Frontal cortex (tissue), 4 donors: ENCODE measurements at places on chromosomes 3 and 15. TPM values are rescaled to one million over a fixed set of nuclear protein-coding genes. Genes with fewer than 3 reads are reported as not detected.

DNA sequence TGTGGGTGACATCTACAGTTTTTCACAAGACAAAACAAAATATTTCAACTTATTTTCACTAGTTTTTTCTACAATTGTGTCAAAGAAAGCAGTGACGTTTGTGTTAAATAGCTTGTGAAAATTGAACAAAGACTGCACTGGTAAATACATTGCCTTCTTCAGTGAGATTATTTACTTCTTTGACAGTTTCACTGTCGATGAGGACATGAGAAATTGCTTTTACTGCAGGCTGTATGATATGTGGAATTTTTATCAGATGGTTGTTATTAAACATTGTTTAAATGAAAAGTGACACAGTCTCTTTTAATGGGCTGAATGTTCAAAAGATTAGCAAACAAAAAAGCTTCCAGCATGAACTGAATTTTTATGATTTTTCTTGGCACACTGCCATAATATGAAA lies 773.9 kb upstream of the CADM2 start:
- no peak for DNase-seq

GRCh38 chr3:8668216-8668615 lies 23.6 kb upstream of the SSUH2 start:
- DNase-seq: no peak

- DNase-seq: no peak
Observed at GRCh38 chr15:26376243-26376642, 396.6 kb downstream of the GABRB3 start.

- no peak for DNase-seq
Observed at GRCh38 chr3:64798316-64798715, 110.5 kb upstream of the ADAMTS9 start.

GRCh38 chr3:178546079-178546478 lies 9.8 kb downstream of the KCNMB2 start:
- DNase-seq: no peak

GRCh38 chr3:69433969-69434325 lies 48.1 kb upstream of the FRMD4B start:
- no peak for DNase-seq

- DNase-seq: no peak
Observed at GRCh38 chr3:66480666-66481065, 20.2 kb downstream of the LRIG1 start.

DNA sequence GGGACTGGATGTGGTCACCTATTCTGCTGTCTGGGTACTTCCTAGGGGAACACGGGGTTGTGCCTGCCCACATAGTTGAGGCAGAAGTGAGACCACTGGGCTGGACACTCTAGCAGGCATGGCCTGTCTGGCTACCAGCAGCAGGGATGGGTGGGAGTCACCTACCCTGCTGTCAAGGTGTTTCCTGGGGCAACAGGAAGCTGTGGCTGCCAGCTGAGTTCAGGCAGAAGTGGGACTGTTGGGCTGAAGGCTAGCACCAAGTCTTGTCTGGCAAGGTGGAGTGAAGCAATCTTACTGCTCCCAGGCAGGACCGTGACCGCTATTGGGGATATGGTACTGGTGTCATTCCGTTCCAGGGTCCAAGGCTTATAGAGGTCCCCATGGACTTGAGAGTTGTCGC lies 20.3 kb upstream of the ZDHHC23 start:
- DNase-seq: no peak

- no peak for DNase-seq
Observed at GRCh38 chr3:186534113-186534669, 10.0 kb downstream of the CRYGS start.

GRCh38 chr15:77028451-77029165 lies 33.7 kb downstream of the PSTPIP1 start:
- no peak for DNase-seq

- no peak for DNase-seq
Observed at GRCh38 chr3:147428754-147429153, 19.6 kb downstream of the ZIC1 start.

DNA sequence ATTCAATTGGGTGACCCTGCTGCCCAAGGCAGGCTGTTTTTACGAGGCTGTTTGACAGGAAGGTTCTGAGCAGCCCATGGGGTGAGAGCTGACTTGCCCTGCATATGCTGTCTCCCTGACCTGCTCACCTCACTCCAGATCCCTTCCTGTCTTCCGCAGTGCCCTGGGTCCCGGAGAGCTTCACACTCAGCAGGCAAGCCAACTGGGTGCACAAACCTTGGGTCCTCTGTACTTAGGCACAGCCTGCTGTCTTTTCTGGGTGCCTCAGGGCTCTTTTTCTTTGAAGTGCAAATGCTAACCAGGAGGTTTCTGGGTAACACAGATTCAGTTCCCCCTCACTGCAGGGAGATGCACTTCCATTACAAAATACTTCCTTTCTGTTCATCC lies 32.8 kb downstream of the ZXDC start:
- no peak for DNase-seq

DNA sequence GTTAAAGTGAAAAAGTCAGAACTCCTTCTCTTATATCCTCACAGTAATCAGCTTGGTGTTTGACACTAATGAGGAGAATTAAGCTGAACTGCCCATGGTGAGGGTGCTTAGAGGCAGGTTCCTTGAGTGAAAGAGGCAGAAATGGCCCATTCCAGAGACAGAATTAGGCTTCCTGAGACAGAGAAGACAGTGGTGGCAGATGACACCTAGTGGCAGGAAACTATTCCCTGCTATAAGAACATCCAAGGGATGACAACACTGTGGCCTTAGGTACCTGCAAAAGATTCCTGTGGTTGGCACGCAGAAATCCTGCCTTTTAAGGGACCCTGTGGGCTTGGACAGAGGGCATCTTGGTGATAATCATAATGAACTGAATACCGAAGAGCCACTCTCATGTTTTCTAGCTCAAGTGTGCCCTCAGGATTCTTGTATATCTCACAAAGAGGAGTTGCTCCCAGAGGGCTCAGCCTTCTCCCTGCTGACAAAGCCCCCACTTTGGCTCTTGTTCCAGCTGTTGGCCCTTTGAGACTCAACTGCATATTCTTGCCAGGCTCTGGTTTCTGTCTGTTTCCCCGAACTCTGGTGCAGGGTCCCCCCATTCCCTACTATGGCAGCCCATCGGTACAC lies 56.0 kb downstream of the KBTBD12 start:
- DNase-seq: no peak

Gene CYP1A2
- total RNA-seq: not detected

Gene CLDN18
- not detected for total RNA-seq

Gene BTLA
- total RNA-seq: under 0.01 TPM

Gene OCA2
- total RNA-seq: 4.5 TPM

Gene BLM
- total RNA-seq: 3.3 TPM

Gene HIGD2B
- under 0.01 TPM for total RNA-seq

Gene GPD1L
- total RNA-seq: 87.2 TPM
